ENCODE measurements at places on chromosomes 2 and 18.

GRCh38 chr2:53058526-53058925 is 709.1 kb upstream of the CHAC2 start:
- no peak for DNase-seq

DNA sequence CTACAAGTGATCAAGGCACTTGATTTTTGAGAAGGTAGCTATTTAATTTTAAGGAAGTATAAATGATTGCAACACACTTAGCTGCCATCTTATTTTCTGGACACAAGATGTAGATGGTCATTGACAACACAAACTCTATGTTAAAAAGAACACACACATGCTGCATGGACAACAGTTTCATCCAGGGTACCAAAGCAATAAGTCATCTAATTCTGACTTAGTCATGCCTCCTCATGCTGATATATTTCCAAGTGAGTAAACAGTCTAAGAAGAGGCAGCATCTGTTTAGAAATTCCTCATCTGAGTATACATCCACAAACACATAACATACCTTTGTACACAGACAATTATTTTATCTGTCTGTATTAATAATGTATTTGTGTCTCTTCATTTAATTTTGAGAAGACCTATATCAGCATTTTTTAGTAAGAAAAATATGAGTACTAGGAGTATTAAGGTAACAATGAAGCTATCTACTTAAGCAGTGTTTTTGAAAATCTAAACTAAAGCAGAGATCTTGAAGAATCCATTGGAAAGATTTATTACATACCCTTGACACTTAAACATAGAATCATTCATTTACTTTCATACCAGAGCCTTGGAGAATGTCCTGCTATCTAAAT is 84.9 kb downstream of the SCN1A start:
- no peak for DNase-seq

DNA sequence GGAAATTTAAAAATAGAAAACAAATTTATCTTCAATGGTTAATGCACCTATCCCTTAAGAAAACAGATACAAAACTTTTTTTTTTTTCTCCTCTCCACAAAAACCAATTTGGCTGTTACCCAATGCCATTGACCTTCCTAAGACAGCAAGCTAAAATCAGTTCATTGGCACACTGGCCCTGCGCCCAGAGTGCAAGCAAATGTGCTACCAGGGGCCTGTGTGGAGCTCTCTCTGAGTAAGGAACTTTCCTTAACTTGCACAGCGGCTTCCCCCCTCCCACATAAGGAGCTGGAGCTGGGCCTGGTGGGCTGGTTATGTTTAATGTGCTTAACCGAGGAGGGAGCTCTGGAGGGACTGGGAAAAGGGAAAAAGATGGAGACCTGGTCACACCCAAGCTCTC is 17.6 kb upstream of the POU3F3 start:
- DNase-seq = no peak

GRCh38 chr2:145137901-145138300 is 618.0 kb upstream of the ZEB2 start:
- no peak for DNase-seq

GRCh38 chr2:65263262-65263661 is 35.6 kb downstream of the ACTR2 start:
- no peak for DNase-seq

DNA sequence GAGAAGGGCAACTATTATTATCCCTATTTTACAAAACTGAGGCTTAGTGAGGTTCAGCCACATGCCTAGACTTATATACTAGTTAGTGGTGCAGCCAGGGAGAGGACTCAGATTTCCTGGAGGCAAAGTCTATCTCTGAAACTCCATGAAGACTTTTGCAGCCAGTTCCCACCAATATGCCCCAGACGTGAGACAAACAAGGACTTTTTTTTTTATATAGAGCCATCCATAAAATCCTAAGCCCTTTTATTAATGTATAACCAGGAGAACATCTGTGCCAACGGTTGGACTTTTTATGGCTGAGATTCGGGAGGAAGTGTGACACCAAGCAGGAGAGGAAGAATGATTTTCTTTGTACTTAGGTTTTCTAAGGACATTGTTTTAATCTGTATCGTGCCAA is 29.9 kb downstream of the LIPG start:
- no peak for DNase-seq

GRCh38 chr2:220489121-220489520 is 861.7 kb downstream of the SLC4A3 start:
- no peak for DNase-seq

DNA sequence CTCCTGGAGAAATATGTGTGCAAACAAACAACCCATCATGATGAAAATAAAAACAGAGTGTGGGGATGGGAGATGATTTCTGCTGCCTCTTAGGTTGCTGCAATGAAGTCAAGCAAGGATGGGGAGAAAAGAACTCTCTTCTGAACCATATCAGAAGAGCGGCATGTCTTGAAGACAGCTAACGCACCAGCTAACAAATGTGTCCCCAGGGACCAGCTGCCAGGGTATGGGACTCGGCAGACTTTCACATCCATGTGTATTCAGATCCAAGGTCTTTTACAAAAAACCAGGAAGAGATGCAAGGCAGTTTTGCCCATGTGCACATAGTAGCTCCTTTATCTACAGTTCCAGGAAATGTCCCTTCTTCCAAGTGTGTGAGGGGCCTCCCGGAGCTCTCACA is 125.4 kb downstream of the CLIP4 start:
- DNase-seq = no peak

- DNase-seq = no peak
These were observed 89.5 kb downstream of the SLC4A10 start for GRCh38 chr2:161713706-161714105.

DNA sequence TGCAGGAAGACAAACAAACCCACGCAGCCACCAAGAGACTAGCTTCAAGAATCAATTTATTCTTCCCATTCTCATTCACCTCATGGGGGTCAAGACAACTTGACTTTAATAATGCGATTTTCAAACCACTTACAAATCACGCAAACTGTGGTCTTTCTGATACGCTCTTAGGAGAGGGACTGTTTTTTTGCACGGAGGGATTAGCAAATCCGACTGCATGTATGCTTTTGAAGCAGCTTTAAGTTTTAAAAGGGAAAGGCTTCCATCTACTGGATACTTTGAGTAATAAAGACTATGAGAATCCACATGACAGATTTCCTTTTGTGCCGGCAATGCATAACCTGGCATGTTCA is 322.9 kb upstream of the KCNJ3 start:
- no peak for DNase-seq

GRCh38 chr2:121721926-121722325 is 14.7 kb downstream of the NIFK start:
- DNase-seq = peak; percentile 62

GRCh38 chr2:168599738-168600137 is 143.7 kb downstream of the CERS6 start:
- DNase-seq = no peak

GRCh38 chr2:237638176-237638575 is 10.8 kb downstream of the LRRFIP1 start:
- DNase-seq = no peak

DNA sequence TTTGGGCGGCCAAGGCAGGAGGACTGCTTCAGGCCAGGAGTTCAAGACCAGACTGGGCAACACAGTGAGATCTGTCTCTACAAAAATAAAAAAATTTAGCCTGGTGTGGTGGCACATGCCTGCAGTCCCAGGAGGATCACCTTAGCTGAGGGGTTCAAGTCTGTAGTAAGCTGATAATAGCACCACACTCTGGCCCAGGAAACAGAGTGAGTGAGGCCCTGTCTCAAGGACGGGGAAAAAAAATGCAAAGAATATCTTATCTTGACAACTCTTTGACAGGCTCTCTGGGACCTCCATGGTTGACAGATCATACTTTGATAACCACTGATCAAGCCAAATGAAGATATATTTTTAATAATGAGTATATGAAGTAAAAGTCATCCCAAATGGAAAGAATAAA is 22.7 kb downstream of the USP34 start:
- no peak for DNase-seq

DNA sequence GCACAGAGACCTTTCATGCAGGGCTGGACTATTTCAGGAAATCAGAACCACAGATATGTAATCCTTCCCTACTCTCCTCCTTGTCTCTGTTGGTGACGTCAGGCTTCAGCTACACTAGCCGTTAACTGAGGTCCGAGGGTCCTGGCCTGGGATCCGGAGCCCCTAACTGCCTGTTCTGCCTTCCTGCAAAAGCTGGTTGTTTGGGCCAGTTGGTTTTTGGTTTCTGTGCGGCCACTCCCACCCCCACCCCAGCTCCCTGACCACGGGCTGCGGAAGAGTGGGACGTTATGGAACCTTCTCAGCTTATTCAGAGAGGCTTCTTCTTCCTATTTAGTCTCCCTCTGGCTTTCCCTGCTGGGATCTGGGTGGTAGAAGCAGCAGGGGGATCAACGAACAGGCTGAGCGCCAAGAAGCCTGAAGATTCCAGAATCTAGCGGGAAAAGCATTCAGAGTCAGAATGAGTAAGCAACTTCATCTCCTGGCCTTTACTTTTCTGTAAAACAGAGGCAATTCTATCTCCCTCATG is 49.3 kb upstream of the ROCK2 start:
- no peak for DNase-seq

GRCh38 chr2:219656526-219656925 is 29.1 kb downstream of the SLC4A3 start:
- no peak for DNase-seq

DNA sequence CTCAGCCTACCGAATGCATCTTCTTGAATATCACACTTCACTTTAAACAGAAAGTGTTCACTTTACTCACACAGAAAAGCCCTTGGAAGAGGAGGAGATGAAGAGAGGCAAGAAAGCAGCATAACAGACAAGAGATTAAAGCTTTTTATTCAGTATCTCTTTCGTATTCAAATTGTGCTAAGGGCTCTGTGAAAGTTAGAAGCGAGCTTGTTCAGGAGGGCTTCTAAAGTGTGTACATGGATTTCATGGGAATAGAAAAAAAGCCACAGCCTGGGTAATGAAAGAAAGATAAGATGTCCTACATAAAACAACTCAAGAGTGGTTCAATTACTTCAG is 531.9 kb downstream of the TMEM182 start:
- no peak for DNase-seq

GRCh38 chr2:5495586-5495985 is 196.6 kb upstream of the SOX11 start:
- no peak for DNase-seq

DNA sequence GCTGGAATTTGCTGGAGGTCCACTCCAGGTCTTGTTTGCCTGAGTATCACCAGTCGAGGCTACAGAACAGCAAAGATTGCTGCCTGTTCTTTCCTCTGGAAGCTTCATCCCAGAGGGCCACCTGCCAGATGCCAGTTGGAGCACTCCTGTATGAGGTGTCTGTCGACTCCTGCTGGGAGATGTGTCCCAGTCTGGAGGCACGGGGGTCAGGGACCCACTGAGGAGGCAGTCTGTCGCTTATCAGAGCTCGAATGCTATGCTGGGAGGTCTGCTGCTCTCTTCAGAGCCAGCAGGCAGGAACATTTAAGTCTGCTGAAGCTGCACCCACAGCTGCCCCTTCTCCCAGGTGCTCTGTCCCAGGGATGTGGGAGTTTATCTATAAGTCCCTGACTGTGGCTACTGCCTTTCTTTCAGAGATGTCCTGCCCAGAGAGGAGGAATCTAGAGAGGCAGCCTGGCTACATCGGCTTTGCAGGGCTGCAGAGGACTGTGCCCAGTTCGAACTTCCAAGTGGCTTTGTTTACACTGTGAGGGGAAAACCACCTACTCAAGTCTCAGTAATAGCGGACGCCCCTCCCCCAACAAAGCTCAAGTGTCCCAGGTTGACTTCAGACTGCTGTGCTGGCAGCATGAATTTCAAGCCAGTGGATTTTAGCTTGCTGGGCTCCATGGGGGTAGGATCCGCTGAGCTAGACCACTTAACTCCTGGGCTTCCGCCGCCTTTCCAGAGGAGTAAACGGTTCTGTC is 301.1 kb downstream of the ERBB4 start:
- no peak for DNase-seq

GRCh38 chr2:152466041-152466440 is 131.1 kb downstream of the FMNL2 start:
- DNase-seq = no peak

DNA sequence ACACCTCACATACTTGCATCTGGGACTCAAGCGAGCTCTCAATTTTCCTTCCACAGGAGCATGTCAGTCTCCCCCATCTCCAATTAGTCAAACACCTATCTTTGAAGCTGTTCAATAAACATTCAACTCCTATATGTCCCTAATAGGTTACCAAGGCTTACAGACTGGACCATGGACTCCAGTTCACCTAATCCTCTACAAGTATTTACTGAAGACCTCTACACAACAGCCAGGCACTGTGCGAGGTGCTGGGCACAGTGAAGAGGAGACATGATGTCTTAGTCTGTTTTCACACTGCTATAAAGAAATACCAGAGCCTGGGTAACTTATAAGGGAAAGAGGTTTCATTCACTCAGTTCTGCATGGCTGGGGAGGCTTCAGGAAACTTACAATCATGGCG is 129.9 kb downstream of the MYO5B start:
- DNase-seq = no peak

DNA sequence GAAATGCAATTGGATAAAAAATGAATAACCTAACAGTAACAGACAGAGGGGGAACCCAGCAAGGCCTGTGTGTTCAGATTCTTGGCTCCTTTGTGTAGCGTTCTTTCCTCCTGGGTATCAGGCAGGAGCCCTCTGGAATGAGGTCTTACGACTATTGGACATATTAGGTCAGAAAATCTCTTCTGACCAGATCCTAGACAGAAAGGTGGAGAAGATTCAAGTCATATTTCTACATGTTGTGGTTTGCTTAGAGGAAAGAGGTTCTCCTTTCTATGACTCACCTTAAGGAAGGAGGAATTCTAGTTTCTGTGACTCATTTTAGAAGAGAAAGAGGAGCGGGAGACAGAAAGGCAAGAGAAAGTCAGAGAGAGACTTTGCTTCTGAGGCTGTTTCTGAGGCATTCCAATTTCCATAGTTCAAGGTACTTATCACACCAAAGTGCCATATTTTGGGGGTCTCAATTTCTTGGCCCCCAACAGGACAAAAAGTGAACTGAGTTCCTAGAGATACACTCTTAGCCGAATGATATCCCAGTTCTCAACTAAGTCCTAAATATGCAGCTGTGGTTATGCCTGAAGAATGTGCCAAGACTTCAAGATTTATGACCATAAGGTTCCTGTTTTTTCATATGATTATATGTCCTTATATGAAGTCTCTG is 618.6 kb downstream of the ZEB2 start:
- peak; percentile 46 for DNase-seq

DNA sequence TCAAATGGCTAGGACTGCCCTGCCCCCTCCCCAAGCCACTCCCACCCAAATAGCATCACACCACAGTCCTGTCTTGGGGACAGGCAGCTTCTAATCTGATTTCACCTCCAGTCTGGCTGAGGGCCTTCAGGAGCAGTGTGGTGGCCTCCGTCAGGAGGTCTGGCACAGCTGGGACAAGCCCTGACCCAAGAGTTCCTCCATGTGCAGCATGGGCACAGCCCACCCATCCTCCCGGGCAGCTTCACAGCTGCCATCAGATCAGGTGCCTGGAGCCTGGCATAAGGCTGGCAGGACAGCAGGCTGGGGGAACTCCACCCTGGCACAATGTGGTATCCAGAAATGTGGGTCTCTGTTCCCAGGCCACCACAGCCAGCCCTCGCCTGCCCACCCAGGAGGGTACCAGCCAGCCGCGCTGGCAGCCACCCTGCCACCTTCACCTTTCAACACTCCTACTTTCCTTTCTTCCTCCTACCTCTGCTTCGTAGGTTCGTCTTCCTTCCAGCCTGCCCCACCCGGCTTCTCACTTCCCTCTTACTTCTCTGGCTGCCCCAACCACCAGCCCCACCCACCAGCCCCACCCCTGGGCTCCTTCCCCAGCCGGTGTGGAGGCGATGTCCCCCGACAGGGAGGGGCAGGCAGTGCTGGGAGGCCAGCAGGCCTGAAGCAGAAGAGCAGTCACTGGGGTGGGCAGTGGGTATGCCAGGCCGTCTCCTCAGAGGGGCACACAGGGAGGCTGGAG is at the start of gene CAPG:
Gene CAPG (minus strand): TSS at position 522 of the 739 bp plus-strand sequence. CDS start 8,221 bp downstream, outside the sequence.
- DNase-seq = no peak

Data from HFF-Myc (cell line).